GM19239 (cell line): ENCODE measurements at places on chromosomes 4 and X.

DNA sequence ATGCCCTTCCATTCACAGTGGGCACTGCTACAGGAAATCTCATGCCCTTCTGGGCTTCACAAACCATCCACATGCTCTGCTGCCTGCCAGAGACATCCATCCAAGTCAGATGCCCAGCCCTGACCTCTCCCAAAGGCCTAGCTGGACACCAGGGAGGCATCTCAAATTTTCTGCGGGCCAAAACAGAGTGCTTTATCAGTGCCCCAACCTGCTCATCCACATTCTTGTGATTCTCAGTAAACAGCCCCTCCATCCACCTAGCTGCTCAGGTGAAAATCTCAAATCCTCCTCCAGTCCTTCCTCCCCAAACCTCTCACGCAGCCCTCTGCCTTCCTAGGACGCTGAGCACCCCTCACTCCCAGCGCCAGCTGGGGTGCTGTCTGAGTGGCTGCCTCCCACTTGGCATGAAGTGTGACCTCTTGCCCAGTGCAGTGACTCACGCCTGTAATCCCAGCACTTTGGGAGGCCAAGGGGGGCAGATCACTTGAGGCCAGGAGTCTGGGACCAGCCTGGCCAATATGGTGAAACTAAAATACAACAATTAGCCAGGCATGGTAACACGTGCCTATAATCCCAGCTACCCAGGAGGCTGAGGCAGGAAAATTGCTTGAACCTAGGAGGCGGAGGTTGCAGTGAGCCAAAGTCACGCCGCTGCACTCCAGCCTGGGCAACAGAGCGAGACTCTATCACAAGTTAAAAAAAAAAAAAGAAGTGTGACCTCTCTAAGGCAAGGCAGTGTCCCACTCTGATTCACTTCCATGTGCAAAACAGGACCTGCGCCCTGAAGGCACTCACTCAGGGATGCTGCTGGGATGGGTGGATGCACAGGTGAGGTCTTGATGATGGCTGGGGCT, 1.7 kb upstream of the AFAP1 start:
- no peak for DNase-seq

- DNase-seq, result no peak
These were observed 1107.6 kb downstream of the C4orf33 start for GRCh38 chr4:130203571-130203970.

GRCh38 chr4:187663076-187663475, 332.5 kb upstream of the ZFP42 start:
- no peak for DNase-seq

- no peak for DNase-seq
These were observed 917.1 kb downstream of the RAPGEF2 start for GRCh38 chr4:160019936-160020335.

GRCh38 chrX:11666952-11667685, 1.4 kb upstream of the ARHGAP6 start:
- DNase-seq, result no peak

- DNase-seq, result no peak
These were observed 163.1 kb upstream of the MID1 start for GRCh38 chrX:10783451-10783995.

GRCh38 chrX:132622130-132622529, 133.3 kb upstream of the MBNL3 start:
- DNase-seq, result no peak

DNA sequence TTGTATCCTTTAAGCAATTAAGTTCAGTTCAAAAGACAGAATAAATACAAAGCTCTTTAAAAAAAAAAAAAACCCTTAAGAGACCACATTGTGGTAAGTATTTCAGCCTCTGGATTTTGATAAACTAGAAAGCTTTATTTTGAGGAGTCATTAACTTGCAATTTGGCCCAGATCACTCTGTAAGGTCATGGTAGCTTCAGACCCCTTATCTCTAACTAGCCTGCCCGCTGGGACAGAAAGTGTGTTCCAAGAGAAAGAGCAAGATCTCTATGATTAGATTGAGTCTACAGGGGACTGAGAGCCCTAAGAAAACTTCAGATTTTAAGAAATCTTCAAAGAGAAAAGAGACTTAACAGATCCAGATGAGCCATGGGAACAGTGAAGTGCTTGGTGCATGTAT, 45.6 kb downstream of the GALNT7 start:
- DNase-seq, result no peak

DNA sequence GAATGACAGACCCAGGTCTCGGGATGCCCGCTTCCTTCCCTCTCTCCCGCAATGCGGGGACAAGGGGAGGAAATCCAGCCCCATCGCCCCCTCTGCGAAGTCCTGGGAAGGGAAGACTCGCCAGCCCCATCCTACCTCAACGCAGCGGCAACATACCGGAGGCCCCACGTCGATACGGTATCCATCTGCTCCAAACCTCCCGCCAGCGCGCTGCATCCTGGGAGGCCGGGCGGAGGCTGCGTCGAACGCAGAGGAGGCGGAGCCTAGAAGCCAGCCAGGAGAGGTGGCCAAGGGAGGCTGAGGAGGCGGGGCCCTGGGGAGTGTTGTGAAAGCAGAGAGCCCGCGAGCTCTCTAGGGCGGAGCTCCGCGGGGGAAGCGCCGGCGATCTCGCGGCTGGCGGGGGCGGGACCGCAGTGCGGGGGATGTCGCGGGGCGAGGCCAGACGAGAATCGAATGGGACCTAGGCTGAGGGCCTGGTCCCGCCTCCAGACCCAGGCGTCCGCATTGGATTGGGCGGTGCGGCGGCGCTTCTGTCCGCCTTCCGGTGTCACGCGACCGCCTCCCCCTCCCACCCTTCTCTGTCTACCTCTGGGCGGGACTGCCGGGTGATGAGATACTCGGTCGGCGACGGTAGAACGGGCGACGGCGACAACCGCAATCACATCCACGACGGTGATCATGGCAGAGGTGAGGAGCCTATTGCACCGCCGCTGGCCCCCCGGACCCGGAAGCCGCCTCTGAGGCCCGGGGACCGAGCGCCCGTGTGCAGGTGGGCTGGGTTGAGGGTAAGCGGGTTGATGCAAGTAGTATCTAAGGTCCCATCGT, at the start of the genes FANCB and MOSPD2:
Gene FANCB, minus strand, starts transcription at position 219 of the 825 bp plus-strand sequence. CDS start 7,559 bp downstream, outside the sequence.
Gene MOSPD2, plus strand, starts transcription at position 571 of the 825 bp plus-strand sequence. Its CDS starts 108 bp downstream, at position 679.
- peak; percentile 58 for DNase-seq

DNA sequence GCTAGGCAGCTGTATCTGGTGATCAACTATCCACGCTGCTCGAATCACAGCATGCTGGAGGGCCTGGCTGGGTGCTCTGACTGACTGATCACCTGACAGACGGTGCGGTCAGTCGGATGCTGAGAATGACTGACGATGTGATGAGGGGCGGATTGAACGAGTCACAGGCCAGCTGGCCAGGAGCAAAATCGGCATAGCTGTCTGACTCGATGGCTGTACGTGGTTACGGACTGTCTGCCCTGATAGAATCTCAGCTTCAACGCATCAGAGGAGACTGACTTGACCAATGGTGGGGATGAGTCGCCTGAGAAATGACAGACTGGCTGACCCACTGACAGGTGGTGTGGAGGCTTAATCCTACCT, 1.0 kb upstream of the SUV39H1 start:
- no peak for DNase-seq

DNA sequence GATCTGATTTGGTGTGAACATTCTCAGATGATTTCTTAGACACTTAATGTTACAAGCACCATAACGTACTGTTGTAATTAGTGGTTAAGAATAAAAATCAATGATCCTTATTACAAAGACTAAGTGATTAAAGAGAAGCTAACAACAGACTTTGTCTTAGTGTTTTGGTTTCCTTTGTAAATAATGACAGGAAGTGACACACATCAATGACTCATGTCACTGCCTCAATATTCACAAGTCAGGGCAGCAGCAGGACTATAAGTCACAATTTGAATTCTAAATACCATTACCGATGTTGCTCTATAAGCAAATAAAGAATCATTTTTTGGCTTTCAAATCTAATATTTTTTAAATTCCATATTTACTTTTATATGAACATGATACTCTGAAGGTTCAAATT, 115.8 kb upstream of the FAT4 start:
- no peak for DNase-seq
